ENCODE measurements at places on chromosomes 5 and 9.

DNA sequence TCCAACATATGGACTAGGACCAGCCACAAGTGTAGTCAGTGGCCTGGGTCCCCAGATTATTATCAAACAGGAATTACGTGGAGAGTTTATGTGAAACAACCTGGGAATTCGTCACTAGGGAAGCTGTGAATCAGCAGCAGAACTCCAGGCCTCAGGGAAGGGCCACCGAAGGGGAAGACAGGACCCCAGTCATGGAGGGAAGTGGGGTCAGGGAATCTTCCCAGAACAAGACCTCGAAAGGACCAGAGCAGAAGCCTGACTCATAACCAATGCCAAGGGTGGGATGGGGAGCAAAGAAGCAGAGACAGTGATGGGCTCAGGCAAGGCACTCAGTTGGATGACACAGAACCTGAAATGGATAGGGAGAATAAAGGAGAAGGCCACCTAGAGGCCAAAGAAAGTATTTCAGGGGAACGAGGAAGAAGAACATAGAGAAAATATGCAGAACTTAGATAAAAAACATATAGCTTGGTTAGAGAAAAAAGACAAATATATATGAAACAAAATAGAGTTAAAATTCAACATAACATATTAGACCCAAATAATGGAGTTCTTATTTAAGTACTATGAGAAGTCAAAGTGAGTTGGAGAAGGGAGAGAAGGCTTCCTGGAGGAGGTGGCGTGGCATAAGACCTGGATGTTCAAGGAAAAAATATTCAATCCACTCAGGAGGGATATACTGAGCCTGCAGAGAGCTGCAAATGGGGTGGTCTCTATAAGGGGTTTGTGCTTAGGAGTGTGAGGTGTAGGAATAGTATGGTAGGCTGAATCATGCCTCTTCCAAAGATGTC, 66.7 kb upstream of the CAST start:
- no peak for DNase-seq

- no peak for DNase-seq
These were observed 472.8 kb downstream of the BRINP1 start for GRCh38 chr9:118896324-118897000.

GRCh38 chr5:107665036-107665570, 5.6 kb downstream of the EFNA5 start:
- DNase-seq: no peak

DNA sequence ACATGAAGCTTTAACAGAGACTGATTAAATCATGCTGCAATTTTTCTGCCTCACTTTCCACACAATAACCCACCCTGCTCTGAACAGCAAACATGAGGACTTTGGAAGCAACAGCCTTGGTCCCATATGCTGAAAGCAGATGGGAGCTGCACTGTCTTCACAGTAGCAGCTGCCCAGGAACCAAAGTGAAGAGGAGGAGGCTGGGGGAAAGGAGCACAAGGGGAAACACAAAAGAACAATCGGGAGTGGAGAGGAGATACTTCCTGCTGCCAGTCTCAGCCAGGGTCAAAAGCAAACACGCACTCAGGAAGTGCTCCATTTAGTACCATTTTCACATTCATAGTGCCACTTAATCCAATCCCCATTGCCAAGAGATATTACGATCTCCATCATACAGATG, 183.3 kb upstream of the PUM3 start:
- no peak for DNase-seq

DNA sequence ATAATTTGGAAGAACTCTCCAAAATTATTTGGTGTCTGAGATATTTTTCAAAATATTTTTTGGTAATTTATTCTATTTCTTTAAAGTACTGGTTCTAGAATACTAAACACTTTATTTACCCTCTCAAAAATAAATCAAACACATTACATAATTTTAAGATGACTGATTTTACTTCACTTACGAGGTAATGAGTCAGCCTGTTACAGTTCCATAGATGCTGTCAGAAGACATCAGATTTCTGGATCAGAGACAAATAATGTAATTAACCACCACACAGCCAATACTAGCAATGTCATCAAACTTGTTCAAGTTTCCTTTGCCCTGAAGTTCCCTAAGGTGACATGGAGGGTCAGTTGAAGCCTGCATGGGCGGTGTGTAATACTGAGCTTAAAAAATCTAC, 106.1 kb upstream of the CDH9 start:
- no peak for DNase-seq

- DNase-seq: no peak
These were observed 194.5 kb downstream of the NR3C1 start for GRCh38 chr5:143208781-143209510.

Measured in NCI-H1930 (cell line).